ENCODE measurements at places on chromosomes 1 and 21. TPM values are rescaled to one million over a fixed set of nuclear protein-coding genes. Genes with fewer than 3 reads are reported as not detected.
A peak's percentile ranks its signal among the peaks of the same experiment; 100 is the strongest.

The ADORA1 gene
- total RNA-seq: 19.0 TPM

The S100A7 gene
- total RNA-seq: not detected

The MANEAL gene
- 1.2 TPM for total RNA-seq

The TSPAN2 gene
- 10.3 TPM for total RNA-seq

The FAM177B gene
- total RNA-seq: not detected

The JTB gene
- 76.8 TPM for total RNA-seq

The OR2L8 gene
- total RNA-seq: not detected

The KAZN gene
- total RNA-seq: 4.3 TPM

The LCE3E gene
- total RNA-seq: not detected

The PBX1 gene
- total RNA-seq: 78.8 TPM

DNA sequence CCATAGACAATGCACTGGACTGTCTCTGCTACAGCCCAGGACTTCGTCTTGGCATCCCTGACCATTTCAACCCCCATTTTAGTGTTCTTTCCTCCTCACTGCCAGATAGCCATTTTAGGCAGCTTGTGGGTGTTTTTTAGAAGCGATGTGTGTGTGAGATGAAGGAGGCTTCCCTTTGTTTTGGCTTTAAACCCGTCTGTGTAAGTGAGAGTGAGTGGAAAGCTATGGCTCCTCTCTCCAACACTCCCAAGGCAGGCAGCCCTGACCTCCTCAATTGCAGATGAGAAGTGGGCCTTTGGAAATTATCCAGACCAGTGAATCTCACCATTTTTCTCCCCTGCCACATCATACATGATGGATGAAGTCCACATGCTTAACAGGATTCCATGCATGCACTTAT is 70.3 kb upstream of the PGBD5 start:
- no peak for DNase-seq

- DNase-seq: no peak
Measured at GRCh38 chr1:86832433-86832832, 81.5 kb downstream of the SELENOF start.

DNA sequence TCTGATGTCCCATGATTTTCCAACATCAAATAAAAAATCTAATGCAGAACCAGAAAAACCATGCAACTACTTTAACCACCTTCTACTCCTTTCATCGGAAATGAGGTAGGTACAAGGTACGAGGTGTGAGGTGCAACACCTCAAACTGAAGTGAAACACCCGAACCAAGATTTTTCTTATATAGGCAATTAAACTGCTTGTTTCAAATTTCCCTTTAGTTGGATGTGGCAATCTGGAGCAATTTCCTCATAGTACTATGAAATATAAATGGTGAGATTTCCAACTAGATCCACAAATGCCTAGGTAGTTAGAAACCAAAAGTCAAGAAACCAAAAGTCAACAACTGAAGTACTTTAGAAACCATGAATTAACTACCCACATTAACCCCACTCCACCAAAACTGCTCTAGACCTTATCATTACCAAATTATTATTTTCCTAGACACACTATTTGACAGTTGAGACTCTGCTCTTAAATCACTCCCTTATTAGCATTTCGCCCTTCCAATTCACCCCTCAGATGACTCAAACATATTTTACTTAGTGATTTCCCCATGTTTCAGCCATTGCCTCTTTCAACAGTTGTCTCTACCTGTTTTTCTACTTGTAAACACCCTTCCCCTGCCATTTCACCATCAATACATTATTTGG is 37.8 kb downstream of the FUBP1 start:
- no peak for DNase-seq

GRCh38 chr21:38221594-38221993 is 35.2 kb upstream of the KCNJ15 start:
- DNase-seq: no peak

- DNase-seq: no peak
Measured at GRCh38 chr1:4001461-4001860, 101.4 kb upstream of the C1orf174 start.

GRCh38 chr1:203320591-203321272 is 15.4 kb downstream of the BTG2 start:
- DNase-seq: peak; percentile 79

- DNase-seq: no peak
Measured at GRCh38 chr1:108314815-108315214, 70.9 kb upstream of the NBPF4 start.

GRCh38 chr1:107220036-107220435 is 79.2 kb downstream of the NTNG1 start:
- no peak for DNase-seq

DNA sequence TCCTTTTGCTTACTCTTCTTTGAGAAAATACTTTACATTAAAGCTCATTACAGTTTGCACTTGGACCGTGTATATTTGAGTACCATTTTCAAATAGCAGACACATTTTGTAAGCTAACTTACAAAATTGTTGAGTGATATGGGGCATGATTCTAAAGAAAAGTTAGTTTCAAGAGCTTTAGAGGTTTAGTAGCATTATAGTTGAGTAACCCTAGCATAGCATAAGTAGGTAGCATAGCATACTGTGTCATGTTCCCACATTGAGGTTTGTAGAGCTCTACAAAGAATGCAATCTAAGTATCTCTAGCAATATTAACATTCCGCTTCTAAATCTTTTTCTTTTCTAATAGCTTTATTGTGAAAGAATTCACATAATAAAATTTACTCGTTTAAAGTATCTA is 92.0 kb downstream of the ITSN1 start:
- DNase-seq: no peak

DNA sequence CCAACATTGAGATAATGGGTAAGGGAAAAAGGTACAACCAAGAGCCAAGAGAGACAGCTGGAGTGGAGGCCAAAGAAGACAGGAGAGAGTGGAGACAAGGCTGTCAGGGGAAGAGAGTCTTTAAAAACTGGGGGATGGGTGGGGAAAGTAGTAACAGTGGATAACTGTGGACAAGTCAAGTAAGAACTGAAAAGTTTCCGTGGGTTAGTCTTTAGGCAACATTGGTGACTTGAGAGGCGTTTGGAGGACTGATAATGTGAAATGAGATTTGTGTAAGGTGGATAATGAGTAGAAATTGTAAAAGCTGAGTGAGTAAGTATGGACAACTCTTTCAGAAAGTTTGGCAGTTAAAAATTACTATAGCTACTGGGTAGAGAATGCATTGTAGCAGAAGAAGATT is 10.4 kb downstream of the PPP2R5A start:
- DNase-seq: no peak

DNA sequence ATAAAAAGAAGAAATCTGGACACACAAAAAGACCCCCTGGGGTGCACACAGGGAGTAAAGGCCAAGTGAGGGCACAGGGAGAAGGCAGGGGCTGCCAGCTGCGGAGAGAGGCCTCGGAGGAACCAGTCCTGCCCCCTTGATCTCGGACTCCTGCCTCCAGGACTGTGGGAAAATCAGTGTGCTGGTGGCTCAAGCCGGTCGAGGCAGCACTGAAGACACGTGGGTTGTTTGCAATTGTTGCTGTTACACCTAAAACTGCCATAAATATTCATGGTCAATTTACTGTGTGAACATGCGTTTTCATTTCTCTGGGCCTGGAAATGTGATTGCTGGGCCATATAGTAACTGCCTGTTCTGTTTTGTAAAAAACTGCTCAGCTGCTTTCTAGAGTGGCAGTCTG is 18.5 kb downstream of the IBA57 start:
- no peak for DNase-seq

GRCh38 chr1:33709783-33710718 is 153.8 kb upstream of the HMGB4 start:
- DNase-seq: no peak

DNA sequence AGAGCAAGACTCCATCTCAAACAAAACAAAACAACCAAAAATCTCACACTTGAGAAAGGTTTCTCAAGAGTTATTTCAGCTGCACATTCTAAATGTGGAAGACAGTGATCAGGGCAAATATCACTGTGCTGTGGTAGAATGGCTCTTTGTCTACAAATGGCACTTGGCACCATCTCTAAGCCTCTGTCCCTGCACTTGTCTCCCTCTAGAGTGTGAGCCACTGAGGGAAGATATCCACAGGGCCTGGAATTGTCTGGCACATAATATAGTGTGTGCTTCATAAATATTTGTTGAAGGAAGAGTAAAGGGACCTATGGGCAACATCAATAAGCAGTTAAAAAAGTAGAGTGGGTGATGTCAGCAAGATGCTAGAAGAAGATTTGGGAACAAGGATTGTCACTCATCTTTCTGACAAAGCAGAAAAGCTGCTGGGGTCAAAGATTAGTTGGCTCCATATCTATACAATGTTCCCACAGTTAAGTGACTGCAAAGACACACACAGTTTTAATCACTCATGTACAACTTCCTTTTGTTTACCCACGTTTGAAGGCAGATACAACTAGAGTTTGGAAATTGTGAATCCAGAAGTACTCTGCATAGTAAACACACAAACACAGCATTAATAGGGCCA is 19.1 kb downstream of the CD101 start:
- no peak for DNase-seq

DNA sequence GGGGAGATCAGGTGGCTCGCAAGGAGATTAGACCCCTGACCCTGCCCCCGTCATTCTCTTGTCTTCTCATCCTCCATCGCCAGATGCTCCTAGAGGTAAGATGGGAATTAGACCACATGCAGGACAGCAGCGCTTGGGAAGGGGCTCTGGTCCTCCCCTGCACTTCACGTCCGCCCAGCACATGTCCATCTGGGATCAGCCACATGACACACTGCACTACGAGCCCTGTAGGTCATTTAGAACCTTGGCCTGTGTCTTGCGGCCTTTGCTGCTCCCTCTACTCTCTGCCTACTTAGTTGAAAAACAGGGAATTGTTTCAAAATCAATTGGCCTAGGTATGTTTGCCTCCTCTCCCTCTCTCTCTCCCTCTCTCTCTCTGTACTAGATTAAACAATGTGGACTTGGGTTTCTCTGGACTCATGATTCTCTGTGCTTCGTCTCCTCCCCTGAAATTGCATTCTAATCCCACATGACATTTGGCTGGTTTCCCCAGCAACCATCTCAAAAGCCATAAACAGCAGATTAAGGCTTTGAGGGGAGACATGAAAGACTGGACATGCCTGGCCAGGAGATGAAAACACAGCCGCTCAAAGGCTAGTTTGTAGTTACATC is 3.8 kb upstream of the NCMAP start:
- no peak for DNase-seq

- DNase-seq: peak; percentile 89
Measured at GRCh38 chr21:46048926-46049889, 48.7 kb upstream of the COL6A2 start.

DNA sequence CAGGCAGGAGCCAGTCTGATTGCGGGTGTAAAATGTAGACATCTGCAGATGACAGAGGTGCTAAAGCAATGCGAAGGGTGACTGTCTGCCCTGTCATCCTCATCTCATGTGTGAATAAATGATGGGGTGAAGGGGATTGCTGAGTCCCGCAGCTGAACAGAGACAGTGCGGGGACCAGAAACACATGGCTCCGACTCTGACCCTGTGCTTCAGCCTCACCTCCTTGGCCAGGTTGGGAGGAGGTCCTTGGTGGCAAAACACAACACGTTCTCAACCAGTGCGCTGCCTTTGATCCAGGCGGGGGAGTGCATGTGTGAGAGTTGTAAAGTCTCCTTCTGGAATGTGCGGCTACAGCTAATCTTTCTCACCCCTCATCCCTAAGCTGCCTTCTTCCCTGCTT is 32.0 kb upstream of the TTC22 start:
- no peak for DNase-seq

DNA sequence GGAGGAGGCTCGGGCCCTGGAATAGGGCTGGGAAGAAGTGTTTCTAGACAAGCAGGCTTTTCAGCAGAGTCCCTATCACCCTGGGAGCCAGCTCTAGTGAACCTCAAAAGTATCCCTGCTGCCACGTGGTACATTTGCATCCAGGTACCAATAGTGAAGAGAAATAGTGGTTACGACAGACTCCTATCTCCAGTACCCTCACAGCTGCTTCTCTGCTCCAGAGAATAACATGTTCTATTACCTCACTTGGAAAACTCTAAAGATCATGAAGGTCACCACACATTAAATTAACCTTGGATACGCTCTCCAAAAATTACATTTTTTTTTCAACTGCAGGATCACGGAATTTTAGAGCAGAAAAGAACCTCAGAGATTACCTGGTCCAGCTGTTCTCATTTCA is 230.4 kb upstream of the PLD5 start:
- DNase-seq: no peak

- no peak for DNase-seq
Measured at GRCh38 chr1:234310460-234310817, 62.8 kb upstream of the COA6 start.

GRCh38 chr1:1669468-1670440 is 10.9 kb upstream of the CDK11B start:
- no peak for DNase-seq

- no peak for DNase-seq
Measured at GRCh38 chr1:63665410-63665809, 72.2 kb downstream of the PGM1 start.

- no peak for DNase-seq
Measured at GRCh38 chr1:245279346-245279745, 124.6 kb downstream of the KIF26B start.

DNA sequence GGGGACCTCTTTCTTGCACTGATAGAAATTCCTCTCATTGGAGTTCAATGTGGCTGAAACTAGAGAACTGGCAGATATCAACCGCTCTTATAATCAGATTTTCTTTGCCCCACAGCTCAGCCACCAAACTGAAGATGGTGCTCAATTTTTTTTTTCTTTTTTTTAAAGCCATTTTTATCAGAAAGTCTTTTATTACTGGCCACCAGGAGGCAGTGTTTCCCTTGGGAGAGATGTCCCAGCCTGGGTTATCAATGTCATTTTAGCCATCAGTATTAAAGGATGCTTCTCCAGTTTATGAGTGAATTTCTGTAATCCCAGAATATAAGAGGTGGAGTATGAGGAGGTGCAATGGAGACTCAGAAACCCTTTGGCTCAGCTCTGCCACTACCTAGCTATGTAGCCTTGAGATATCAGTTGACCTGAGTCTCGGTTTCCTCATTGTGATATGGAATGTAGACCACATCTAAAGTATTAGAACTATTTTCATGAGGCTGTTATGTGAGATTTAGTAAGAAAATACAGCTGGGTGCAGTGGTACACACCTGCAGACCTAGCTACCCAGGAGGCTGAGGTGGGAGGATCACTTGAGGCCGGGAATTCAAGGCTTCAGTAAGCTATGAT is 27.6 kb downstream of the CD244 start:
- DNase-seq: no peak

GRCh38 chr21:33402001-33402979 is 923 bp upstream of the IFNGR2 start:
- DNase-seq: peak; percentile 91

DNA sequence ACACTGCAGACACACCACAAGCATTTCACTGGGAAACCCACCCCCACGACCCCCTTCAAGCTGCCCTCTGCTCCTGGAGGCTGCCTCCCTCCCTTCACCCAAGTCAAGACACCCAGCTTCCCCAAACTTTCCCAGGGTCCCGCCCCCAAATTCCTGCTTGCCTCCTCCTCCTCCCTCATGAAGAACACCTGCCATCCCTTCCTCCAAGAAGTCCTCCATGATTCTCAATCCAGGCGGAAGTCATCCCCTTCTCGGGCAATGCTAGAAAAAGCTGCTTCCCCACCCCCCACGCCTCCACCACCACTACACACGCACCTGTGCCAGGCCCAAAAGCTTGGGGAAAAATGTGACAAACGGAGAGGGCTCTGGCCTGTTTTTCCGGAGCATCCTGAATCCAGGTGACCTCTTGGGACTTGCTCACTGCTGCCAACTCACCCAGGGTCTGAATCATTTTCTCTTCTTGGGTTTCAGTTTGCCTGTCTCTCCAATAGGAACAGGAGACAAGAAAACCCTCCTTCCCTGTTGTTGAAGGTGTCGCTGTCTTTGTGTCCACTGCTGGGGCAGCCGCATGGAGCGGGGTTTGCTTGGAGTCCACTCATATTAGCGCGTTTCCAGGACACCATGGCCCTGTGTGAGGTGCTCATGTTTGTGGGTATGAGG is 101.0 kb upstream of the CASZ1 start:
- peak; percentile 22 for DNase-seq

- DNase-seq: peak; percentile 90
Measured at GRCh38 chr1:244047621-244048255, 3.3 kb upstream of the ZBTB18 start.
